ENCODE measurements at places on chromosomes 4 and X. TPM values are rescaled to one million over a fixed set of nuclear protein-coding genes. Genes with fewer than 3 reads are reported as not detected.
A peak's percentile ranks its signal among the peaks of the same experiment; 100 is the strongest.

The VEGFC gene
- 6.0 TPM for total RNA-seq

The RAI2 gene
- total RNA-seq = 19.1 TPM

The HPSE gene
- total RNA-seq = 1.8 TPM

The ZMAT1 gene
- 4.2 TPM for total RNA-seq

The MCUB gene
- 5.1 TPM for total RNA-seq

The PLAC8 gene
- total RNA-seq = 2.2 TPM

The CT45A5 gene
- not detected for total RNA-seq

The PNMA5 gene
- not detected for total RNA-seq

DNA sequence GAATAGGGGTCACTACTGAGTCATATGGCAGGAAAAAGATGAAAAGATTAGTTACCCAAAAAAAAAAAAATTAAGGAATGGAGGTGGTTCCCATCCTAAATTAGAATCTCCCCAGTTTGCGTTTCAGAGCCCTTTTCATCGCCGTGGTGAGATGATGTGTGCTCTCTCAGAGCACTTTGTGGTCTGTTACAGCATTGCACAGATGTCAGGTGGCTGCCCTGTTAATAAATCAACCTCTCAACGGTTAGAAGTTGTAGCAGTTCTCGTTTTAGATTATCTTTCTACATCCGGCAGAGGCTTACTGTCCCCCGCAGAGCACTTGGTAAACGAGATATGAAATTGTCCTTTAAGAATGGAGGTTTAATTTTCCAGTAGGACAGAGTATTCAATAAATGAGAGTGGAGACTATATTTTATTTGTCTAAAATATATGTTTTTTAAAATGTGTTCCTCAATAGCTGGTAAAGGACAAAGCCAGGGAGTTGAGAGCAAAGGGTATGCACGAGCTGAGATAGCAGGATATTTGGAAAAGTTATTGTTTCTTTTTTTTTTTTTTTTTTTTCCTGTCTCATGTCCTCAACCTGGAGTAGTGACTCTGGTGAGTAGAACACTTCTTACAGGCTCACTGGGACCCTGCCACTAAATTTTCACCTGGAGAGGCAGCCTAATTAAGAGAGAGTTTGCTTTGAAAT, 26.9 kb downstream of the AFF1 start:
- DNase-seq = no peak

GRCh38 chr4:98672583-98673287, 14.3 kb upstream of the TSPAN5 start:
- no peak for DNase-seq

- no peak for DNase-seq
Measured at GRCh38 chr4:80989921-80990544, 40.5 kb upstream of the BMP3 start.

DNA sequence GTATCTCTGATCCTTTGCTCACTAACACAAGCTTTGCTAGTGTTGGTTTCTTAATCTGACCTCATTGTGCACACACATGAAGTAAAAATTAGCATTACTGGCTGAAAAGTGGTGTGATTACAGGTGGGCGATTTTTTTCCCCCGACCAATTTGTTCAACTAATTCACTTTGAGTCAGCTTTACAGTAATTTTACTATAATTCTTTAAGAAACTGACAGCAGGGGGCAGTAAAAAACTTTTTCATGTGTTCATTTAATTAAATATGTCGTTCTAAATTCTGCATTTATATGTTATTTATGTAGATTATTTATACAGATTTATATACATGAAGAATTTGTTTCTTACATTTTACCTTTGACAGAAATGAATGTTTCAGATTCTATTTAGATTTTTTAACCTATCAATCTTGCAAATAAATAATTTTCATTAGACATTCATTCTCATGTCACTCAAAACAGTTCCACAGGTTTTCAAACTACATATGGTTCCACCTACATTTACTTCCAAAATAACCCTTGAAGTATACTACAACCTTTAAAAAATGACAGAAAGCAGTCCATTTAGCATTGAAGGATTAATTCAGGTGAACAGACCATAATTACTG, 17.5 kb downstream of the PALLD start:
- DNase-seq = no peak

DNA sequence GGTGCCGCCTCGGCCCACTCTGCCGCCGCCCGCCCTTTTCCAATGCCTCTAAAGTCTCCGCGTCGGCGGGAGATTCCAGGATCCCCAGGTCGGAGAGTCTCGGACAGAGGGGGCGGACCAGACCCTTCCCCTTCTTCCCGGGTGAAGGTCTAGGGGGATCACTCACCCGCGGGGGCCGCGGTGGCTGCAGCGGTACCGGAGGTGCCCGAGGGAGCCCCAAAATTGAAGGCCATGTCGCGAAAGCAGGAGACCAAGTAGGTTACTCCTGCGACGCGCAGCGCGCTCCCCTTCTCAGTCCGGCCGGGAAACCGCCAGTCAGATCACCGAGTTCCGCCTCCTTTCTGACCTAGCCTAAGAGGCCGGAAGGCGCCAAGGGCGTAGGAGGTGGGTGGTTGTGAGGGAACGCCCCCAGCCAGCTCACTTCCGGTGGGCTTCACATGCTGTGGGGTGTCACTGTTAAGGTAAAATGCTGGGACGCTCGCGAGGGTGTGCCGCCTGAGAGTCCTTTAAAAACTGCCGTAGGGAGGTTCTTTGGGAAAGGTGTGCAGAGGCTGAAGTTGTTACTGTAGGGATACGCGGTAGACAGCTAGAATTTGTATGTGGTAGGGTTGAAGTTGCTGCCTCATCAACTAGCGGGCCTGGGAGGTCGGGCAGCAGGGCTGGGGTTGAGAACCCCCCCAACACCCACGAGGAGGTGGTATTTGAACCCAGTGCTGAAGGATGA, at the start of gene NUP54:
Gene NUP54 (minus strand): TSS at position 256 of the 724 bp plus-strand sequence. CDS start 23 bp downstream, at position 233.
- DNase-seq = peak; percentile 97

- peak; percentile 80 for DNase-seq
Measured at GRCh38 chrX:107729558-107730297, 45.9 kb downstream of the TSC22D3 start.

- DNase-seq = no peak
Measured at GRCh38 chrX:18871970-18872369, 111.9 kb downstream of the PHKA2 start.

- DNase-seq = no peak
Measured at GRCh38 chr4:83639849-83640493, 104.1 kb downstream of the GPAT3 start.

GRCh38 chrX:74535086-74535407, 79.4 kb downstream of the RLIM start:
- DNase-seq = no peak

- no peak for DNase-seq
Measured at GRCh38 chrX:107014936-107015335, 14.9 kb upstream of the MORC4 start.

DNA sequence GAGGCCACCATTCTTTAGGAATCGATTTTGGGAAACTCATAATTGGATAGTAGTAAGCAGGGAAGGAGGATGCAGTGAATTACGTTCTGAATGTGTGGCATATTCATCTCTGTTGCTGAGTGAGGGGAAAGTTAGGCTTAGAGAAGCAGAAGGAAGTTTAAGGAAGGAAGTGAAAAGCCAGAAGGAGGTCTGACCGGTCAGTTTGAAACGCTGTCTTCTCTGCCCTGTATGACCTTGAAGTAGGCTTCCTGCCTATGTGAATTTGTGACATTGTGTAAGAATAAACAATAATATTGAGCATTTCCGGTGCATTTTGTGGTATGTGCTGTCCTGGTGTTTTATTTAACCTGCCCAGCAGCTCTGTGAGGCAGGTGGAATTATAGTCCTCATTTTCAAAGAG, 67.3 kb downstream of the PDLIM5 start:
- no peak for DNase-seq

- DNase-seq = peak; percentile 77
Measured at GRCh38 chrX:53288189-53288588, 6.8 kb upstream of the IQSEC2 start.

DNA sequence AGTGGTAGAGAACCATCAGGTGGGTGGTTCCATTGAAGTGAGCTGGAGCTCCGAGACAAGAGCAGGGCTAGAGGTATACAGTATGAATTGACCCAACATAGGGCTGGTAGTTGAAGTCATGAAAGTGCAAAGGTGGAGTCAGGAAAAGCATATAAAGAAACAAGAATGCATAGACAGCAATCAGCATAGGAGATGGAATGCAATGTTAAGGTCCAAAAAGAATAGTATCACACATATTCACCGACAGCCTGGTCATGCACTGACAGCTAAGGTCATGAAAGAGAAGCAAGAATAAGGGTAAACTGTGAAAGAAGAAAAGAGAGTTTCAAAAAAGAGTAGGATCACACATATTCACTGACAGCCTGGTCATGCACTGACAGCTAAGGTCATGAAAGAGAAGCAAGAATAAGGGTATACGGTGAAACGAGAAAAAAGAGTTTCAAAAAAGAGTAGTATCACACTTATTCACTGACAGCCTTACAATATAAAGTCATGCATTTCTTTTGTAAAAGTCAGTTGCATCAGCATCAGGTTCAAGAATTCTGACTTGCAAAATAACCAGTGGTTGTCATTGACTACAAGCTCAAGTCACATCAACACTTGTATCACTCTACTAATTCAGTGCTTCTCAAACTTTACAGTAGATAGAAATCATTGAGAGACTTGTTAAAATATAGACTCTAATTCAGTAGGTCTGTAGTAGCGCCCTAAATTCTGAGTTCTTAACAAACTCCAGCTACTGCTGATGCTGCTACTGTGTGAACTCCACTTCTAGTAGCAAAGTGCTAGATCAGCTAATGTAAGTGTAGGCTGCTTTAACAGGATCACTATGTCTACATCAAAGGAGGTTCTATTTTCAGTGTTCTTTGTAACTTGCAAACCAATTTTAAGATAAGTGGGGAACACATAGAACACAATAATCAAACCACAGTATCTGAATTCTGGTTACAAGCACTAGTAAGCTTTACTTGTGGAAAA, 221.9 kb downstream of the PDGFC start:
- DNase-seq = no peak

- DNase-seq = no peak
Measured at GRCh38 chr4:112284662-112285411, 867 bp downstream of the TIFA start.

DNA sequence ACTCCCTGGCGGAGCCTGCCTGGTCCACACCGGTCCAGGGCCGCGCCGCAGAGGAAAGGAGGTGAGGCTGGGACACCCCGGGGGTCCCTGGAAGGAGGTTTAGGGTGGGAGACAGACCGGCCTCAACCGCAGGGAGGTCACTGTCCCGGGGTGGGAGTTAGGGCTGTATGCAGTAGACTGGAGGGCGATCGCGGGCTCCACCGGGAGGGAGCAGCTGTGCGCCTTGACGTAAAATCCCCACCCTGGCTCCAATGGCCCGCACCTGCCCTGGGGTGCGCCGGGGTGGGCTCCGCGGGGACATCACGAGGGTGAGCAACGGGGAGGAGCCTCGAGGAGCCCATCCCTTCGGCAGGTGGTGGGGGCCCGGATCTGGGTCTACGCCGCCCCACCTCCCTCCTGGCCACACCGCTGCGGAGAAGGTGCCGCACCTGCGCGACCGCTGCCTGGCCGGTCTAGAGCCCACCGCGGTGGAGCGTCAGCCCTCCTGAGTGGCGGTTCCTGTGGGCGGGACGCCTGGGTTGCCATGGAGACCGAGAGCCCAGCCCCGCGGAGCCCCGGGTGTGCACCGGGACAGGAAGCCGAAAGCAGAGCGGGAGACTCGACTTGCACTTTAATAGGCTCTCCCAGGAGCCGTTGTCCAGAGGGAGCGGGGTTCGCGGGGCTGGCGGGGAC, 105.1 kb downstream of the ADRA2C start:
- no peak for DNase-seq

DNA sequence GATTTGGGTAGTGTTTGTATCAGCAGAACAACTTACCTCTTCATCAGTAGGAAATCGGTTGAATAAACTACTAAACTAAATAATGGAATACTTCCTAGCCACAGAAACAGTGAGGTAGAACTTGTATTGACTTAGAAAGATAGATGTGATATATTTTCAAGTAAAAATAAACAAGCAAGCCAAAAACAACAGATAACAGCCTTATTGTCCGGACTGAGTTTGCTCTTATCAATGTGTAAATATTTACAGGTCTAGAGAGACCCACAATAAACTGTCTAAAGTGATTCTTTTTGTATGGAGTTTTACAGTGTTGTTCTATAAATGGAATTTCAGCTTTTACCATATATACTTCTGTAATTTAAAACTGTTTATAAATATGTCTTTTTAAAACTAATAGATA, 721.8 kb downstream of the ADGRL3 start:
- no peak for DNase-seq

DNA sequence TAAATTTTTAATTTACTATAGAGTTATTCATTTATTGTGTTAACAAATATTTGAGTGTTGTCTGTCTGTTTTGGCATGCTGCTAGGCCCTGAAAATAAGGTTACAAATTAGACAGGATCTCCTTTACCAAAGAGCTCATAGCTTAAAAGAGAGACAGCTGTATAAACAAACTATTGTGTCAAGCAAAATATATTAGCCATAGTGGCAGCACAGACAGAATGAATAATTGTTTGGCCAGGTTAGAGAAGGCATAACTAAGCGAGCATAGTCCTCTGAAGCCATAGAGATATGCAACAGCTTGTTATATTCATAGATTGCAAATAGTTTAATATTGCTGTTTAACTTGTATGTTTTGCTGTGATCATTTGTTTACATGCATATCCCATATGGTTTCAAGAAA, 66.7 kb upstream of the NDUFC1 start:
- no peak for DNase-seq

GRCh38 chr4:7124689-7125442, 57.0 kb upstream of the GRPEL1 start:
- peak; percentile 56 for DNase-seq

- no peak for DNase-seq
Measured at GRCh38 chr4:158771776-158772175, 3.0 kb downstream of the FNIP2 start.

- DNase-seq = no peak
Measured at GRCh38 chr4:137470806-137471205, 61.5 kb downstream of the PCDH18 start.

DNA sequence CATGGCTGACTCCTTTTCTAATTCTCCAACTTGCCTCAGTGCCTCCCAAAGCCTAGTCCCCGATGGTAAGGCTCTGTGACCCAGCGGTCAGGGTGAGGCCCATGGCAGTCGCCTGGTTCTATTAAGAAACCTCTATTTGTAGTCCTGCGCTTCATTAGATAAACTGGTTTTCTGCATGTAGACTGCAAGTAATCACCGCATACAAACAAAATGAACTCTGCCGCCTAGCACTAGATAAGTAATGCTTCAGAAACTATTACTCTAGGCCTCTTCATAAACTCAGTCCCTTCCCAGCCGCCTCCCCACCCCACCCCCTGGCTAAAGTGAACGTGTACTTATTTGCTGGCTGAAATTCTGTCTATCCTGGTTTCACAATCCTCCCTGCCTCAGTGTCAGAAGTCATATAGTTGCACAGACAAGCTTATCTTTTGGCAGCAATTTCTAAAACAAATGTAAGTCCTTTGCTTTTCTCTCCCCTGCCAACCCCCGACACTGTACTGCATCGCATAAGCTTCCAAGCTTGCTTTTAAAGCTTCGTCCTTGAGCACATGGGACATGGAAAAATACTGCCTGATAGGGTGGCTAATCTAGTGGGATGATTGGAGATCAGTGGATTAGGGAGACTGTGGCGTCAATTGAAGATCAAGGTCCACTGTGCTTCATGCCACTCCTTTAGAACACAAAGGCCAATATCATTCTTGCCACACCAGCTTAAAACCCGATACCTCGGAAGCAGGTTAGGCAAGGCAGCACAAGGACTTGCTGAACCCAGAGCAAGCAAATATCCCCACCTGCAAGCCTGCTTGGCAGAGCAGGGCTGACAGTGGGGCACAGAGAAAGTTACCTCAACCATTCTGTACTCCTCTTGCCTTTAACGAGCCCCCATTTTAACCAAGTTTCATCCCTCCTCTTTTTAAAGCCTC, 125.8 kb downstream of the IRF2 start:
- no peak for DNase-seq

Data from Right ventricle myocardium inferior (tissue), 1 donor.